Naive thymus-derived CD8-positive, alpha-beta T cell (primary cell): ENCODE measurements at places on chromosomes 11 and 22. TPM values are rescaled to one million over a fixed set of nuclear protein-coding genes. Genes with fewer than 3 reads are reported as not detected.

GRCh38 chr22:46798366-46799350 is 36.2 kb downstream of the TBC1D22A start:
- peak overlapping the region; percentile 82 for H3K27ac ChIP-seq
- DNase-seq = peak; percentile 61
- peaks cover 37% of the 10 kb centered on the region for H3K4me1 ChIP-seq
- H3K4me3 ChIP-seq = no peak overlapping the region

DNA sequence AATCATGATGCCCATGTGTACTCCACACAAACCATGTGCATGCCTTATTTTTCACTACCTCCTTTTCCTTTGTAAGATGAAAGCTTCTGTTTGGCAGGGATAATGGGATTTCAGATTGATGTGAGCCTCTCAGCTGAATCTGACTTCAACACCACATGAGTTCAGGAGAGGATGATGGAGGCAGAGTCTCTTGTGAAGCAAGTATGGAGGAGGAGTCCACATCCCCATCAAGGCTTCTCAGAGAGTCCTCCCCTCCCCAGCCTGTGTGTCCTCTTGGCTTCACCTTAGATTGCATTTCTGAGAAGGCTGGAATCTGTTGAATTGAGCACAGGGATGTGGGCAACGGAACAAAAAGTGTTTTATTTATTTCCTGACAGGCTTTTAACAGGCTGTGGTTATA is 370.4 kb downstream of the FAT3 start:
- no peaks in the 10 kb centered on the region for H3K36me3 ChIP-seq
- H3K4me1 ChIP-seq = no peaks in the 10 kb centered on the region
- peaks cover 1% of the 10 kb centered on the region for H3K27me3 ChIP-seq
- H3K27ac ChIP-seq = no peak overlapping the region
- no peak overlapping the region for H3K4me3 ChIP-seq

DNA sequence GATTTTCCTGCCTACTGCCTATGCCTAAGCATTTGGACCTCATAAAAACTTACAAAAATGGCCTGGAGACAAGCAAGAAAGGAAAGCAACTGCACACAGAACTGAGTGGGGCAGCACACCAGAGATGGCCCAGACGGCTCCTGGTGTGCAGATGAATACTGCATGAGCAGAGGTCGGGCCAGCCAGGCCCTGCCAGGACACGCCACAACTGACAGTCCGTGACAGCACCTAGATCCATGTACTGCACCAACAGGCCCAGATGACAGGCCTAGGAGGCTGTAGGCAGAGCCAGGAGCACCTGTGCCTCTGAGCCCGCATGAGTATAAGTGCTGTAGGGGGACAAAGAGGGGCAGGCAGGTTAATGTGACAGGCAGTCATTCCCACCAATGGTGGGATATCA is 160.2 kb downstream of the IGLL1 start:
- no peak for DNase-seq
- H3K27ac ChIP-seq = no peak overlapping the region
- H3K4me1 ChIP-seq = no peaks in the 10 kb centered on the region
- no peak overlapping the region for H3K4me3 ChIP-seq

DNA sequence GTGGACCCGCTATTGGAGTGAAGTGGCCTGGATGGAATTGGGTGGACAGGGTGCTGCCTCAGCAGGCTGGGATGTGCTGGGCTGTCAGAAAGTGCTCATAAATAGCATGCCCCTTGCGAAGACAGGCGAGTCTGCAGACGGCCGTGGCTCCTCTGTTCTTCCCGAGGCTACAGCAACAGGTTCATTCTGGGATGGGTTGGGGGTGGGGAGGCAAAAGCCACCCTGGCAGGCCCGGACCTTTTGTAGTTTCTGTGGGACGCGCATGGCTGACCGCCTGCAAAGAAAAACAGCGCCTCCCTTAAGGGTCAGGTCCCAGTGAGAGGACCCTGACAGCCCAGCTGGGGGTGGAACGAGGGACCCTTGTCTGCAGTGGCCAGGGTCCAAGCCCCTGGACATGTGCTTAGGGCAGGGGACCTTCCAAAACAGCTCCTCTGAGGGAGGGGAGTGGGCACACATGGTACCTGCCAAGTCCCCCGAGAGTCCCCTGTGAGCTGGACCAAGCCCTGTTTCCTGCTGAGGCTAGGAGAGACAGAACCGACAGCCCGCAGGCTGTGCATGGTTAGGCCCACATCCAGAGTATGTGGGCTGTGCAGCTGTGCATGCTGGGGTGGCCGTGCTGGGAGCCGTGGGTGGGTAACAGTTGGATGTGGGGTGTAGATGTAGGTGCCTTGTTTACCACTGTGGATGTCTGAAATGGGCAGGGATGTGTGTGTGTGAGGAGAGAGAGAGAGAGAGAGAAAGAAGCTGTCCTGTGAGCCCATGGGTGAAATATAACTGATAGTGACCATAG is at the start of gene CRYBB3:
TSS of gene CRYBB3 (plus strand) at position 128 of the 790 bp plus-strand sequence. CDS start 1,539 bp downstream, outside the sequence.
- H3K27me3 ChIP-seq = no peaks in the 10 kb centered on the region
- peaks cover 6% of the 10 kb centered on the region for H3K36me3 ChIP-seq
- H3K27ac ChIP-seq = peak within 1 kb of the TSS; percentile 66
- H3K4me3 ChIP-seq = no peak within 1 kb of the TSS
- no peak for DNase-seq

Gene ABCC8
- total RNA-seq = not detected

Gene BMAL1
- total RNA-seq = 93.6 TPM
